ENCODE measurements at places on chromosomes 2 and 18.

DNA sequence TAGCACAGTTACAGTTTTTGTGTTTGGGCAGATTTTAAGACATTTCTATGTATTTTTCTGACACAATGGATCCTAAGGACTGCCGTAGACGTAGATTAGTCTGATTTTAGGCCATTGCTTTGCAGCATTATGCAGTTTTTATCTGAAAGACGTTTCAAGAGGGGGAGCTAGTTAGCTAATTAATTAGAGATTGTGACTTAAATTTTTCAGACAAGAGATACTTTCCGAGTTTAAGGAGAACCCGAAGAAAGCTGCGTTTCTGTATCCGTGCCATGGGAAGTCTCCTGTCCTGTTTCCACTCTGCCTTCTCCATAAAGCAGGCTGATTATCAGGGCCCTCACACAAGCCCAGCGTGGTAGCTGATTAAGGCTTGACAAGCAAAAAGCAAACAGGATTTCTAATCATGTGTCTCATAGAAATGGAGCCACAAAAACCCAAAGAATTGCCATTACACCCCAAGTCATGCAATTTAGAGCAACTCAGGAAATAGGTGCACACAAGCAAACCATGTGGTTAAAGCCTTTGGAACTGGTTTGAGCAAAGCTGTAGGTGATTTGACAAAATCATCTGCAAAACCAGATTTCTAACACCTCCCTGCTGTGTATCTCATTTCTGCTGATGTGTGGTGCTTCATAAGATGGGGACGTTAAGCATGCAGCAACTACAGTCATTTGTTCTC lies 808.1 kb downstream of the RNF144A start:
- no peak for DNase-seq

DNA sequence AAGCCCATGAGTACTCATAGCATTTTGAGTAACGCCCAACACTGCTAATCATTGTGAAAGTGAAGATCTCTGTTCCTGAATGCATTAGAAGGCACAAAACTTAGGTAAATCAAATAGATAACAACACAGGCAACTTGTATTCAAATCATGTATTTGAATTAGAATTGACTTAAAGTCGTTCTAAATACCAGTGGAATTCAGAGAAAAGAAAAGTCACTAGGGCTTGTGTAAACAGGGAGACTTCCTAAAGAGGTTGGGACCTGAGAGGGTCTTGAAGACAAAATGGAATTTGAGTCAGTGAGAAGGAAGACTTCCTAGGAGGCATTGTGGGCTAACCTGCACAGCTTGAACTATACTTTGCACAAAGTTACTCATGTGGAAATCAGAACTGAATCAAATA lies 127.2 kb downstream of the CTNNA2 start:
- DNase-seq, result no peak

- no peak for DNase-seq
Observed at GRCh38 chr18:45059695-45060094, 379.0 kb downstream of the SETBP1 start.

- no peak for DNase-seq
Observed at GRCh38 chr2:152099367-152100050, 665 bp upstream of the CACNB4 start.

- no peak for DNase-seq
Observed at GRCh38 chr2:168767258-168767657, 35.2 kb upstream of the NOSTRIN start.

GRCh38 chr2:40181855-40182254 lies 270.0 kb downstream of the SLC8A1 start:
- DNase-seq, result no peak

DNA sequence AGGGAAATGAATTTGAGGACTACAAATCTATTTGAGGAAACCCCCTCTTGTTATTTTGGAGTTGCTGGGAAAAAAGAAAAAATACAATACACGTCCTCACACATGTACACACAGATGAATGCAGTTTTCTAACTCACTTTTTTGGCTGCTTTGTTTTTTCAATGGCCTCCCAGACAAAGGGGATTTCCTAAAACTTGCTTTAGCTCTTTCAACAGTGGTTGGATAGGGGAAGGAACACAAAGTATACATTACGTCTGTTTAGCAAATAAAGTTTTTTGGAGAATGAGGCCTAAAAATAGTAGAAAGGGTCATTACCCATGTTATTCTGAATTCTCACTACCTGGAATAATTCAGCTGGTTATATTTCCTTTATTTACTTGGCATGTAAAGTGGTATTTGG lies 125.3 kb upstream of the ITGB6 start:
- DNase-seq, result no peak

GRCh38 chr2:85886590-85886989 lies 2.2 kb downstream of the ST3GAL5 start:
- DNase-seq, result no peak

GRCh38 chr2:105514576-105514975 lies 115.7 kb upstream of the FHL2 start:
- DNase-seq, result no peak

Data from NCI-H1092 (cell line).